Mesendoderm (in vitro differentiated cells): ENCODE measurements at places on chromosomes 3 and 15.

DNA sequence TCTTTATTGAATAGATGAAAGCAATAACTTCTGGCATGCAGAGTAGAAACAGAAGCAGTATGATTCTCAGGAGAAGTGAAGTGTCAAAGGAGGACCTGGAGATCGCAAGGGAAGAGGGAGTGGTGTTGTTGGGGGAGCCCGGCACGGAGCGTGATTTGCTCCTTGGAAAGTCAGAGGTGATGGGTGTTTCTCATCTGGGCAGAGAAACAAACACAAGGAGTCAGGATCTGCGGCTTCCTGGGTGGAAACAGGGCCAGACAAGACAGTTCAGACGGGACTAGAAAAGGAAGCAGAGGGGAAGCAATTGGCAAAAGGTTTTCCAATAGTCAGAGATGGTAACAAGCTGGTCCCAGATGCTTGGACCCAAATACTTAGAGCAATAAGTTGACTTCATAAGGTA, 34.4 kb upstream of the CCDC80 start:
- DNase-seq = no peak

- DNase-seq = no peak
Observed at GRCh38 chr15:71957026-71957425, 146.7 kb downstream of the NR2E3 start.

DNA sequence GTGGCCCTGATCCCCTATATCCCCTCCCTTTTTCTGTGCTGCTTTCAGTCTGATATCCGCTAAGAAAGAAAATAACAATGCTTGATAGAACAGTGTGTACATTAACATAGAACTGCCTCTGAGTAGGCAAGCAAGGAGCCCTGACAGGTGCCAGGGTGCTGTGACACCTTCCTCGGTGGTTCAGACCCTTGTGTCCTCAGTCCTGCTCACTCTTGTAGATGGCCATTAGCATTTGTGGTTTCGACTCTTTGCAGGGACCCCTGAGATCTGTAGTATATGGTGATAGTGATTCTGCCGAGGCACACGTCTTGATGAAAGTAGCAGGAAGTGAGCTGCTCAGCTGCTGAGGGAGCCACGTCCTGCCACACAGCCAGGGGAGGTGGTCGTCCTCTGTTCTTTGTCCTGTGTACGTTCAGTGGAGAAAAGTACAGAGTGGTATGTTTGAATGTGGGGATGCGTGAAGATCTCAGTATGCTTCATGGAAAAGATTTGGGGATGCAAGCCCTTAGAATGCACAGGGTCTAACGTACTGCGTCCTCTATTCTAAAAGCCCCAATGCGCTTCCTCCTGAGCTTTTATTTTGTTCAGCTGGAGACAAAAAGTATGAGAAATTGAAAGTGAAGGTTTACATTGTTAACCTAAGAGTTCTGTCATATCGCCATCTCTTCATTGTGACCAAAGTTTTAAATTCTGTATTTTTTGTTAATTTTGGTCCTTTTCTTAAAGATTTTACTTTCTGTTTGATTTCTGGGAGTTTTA, 35.4 kb downstream of the PXYLP1 start:
- DNase-seq = no peak

DNA sequence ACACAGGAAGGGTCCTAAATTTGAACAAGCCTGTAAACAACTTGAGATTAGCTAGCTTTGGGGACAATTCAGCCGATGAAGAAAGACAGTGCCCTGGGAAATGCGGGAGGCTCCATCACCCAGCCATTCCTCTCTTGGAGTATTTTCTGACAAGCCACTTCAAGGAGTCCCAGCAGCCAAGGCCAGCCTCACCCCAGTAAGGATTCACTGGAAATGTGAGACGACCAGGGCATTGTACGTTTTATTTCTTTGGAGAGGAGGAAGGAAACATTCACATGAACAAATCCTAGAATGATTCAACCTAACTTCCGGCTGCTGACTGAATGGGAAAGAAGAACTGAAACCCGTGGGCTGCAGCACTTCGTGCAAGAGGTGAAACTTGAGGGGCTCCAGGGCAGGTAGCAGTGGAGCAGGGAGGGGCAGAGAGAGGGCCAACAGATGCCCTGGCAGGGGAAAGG, 116.4 kb upstream of the ARHGEF3 start:
- DNase-seq = no peak

DNA sequence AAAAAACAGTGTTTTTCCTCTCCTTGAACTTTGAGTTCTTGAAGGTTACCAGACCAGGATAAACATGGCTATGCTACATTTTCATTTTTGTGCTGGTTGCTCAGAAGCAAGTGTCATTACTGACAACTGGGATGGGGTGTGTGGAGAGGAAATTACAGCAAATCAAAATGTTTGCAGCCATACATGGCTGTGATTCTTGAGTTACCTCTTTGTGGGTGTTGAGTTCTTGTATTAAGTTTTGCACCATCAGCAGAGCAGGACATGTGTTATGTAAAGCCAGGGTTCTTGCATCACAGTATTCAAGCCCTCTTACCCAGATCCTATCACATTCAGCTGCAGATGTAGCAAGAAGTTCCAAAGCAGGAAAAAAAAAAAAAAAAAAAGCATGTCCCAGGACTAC, 53.9 kb upstream of the ATOSA start:
- DNase-seq = no peak

DNA sequence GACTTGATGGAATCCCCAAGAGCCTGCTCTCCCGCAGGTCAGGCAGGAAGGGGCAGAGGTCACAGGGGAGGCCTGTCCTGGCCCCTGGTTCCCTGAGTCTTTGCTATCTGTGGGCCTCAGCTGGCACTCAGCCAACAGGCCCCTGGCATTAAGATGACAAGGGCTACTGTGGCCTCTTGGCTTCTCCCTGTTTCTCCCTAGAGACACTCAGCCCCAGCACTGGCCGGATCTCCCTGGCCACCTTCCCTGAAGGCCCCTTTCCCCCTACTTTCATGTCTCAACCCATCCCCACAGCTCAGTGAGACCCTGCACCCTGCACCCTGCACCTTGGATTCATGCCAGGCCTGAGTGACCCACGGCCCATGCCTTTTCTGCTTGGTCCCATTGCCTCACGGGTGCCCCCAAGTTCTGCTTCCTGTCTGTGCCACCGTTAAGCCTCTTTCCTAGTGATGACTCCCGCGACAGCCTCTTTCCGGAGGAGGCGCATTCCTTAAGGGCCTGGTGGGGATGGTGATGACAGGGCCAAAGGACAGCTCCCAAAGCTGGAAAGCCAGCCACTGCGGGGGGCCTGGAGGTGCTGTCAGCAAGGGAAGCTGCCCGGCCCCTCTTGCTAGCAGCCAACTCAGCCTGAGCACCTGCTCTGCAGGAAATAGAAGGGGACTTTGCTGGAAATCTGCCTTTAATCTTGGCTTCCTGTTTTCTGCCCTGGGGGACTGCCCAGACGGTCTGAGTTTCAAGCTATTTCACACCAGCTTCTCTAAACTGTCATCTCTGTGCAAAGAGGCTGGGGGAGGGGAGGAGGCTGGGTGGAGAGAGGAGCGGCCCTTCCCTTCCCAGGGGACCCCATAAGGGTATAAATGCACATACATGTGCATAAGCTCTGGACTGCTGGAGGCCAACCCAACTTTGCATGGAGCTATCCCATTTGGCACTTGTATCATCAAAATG, 4.8 kb upstream of the CSK start:
- peak; percentile 96 for DNase-seq

GRCh38 chr3:50616003-50616769, 765 bp upstream of the MAPKAPK3 start:
- DNase-seq = peak; percentile 92

DNA sequence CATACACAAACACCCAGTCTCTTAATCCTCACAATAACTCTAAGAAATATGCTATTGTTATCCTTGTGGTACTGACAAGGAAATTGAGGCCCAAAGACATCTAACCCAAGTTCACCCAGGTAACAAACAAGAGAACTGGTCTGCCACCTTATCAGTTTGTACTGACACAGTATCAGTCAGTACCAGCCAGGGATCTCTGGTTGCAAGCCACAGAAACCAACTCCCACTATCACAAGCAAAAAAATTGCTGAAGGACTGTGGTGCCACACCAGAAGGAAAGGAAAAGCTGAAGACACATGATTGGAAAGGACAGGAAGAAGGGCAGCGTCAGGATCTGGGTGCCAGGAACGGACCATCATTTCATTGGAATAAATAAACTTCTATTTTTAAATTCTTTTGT, 63.8 kb upstream of the GLCE start:
- no peak for DNase-seq

- DNase-seq = no peak
Observed at GRCh38 chr3:45684327-45684892, 4.8 kb upstream of the SACM1L start.

- peak; percentile 63 for DNase-seq
Observed at GRCh38 chr15:25710184-25710583, 152.9 kb downstream of the ATP10A start.

- no peak for DNase-seq
Observed at GRCh38 chr3:99901200-99901926, 83.7 kb downstream of the CMSS1 start.

- peak; percentile 37 for DNase-seq
Observed at GRCh38 chr15:75639191-75639708, 774 bp downstream of the IMP3 start.

GRCh38 chr3:137761563-137762503, 2.3 kb upstream of the SOX14 start:
- DNase-seq = peak; percentile 43

DNA sequence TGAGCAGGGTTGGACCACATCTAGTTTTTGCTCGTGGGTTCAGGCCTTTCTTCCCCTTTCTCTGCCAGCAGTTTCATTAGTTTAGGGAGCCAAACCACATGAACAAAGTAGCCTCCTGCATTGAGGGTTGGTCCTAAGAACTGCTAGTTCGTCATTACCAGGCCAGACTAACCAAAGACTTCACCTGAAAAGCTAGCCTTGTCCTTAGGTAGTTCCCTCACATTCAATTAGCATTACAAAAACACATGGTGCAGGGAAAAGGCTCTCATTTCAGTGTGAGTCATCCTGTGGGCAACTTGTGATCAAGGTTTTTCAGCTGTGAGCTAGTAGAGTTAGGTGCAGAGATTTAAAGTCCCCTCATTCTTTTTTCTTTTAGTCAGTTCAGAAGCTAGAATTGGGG, 279.3 kb upstream of the CTNNB1 start:
- peak; percentile 76 for DNase-seq

DNA sequence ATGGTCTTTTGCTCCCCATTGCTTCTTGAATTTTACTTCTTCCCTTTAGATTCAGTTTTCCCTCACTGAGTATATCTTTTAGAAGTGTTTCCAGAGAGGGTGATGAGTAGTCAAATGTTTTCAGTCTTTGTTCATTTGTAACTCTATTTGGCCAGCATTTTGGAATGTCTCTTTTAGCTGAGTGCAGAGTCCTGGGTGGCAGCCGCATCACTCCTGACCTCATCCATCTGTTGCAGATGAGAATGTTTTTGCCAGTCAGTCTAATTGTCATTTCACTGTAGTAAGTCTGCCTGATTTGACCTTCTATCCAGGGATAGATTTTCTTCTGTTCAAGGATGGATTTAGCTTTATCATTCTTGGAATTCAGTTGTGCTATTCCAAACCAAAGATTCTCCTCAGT, 7.3 kb downstream of the SRPRB start:
- no peak for DNase-seq

DNA sequence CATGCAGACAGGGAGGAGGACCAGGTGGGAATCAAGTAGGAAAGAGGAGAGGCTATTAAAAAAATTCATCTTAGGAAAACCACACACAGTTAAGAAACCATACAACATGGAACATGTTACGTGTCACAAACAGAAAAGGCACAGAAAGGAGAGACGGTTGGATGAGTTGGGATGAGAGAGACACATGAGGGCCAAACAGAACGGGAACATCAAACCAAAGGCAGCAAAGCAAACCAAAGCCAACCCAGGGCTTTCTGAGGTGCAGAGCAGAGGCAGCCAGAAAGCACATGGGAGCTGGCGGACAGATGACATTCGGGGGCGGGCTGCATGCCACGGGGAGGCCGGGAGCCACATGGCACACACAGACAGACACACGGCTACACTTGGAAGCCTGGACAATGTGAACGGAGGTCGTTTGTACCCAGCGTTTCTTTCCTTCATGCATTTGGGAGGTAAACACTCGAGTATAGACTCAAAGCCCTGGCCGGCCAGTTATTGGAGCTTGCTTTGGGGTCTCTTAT, 8.6 kb upstream of the SEC13 start:
- DNase-seq = no peak

DNA sequence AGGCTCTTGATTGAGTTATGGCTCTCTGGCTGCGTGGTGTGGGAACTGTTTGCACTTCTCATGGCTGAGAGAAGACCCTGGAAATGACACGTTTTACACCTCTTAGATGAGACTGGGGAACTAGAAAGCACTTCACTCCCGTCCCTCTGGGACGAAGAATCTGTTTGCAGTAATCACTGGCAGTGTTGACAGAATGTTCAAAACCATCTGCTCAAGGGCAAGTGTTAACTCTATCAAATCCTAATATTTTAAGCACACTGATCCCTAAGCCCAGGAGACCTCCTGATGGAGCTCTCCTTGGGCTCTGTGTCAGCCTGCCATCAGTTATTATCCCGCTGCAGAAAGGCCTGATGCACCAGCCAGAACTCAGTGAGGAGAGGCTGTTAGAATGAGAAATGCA, 323.8 kb upstream of the DNAJC19 start:
- no peak for DNase-seq

GRCh38 chr3:189629803-189630455, 1.3 kb upstream of the TP63 start:
- no peak for DNase-seq

- DNase-seq = no peak
Observed at GRCh38 chr15:77493324-77493907, 72.7 kb downstream of the HMG20A start.

DNA sequence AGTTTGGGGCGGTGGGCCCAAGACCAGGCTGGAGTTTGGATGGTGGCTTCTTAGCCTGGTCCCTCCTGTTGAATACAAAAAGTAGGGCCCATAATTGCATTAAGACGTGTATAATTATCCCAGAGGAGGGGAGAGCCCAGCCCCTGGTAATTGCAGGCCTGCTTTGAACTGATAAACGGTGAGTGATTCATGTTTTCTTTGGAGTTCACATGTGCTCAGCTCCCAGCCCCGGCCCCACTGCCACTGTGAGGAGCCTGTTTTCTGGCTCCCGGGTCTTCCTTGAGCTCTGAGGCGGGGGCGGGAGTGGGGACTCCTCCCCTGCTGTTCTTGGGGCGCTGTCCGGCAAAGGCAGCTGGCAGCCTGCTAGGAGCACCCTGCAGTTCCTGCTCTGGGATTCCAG, 3.1 kb downstream of the PLXNA1 start:
- DNase-seq = no peak

GRCh38 chr3:2452249-2452648, 353.6 kb downstream of the CNTN4 start:
- DNase-seq = no peak

- no peak for DNase-seq
Observed at GRCh38 chr3:111215481-111215880, 143.9 kb downstream of the NECTIN3 start.

DNA sequence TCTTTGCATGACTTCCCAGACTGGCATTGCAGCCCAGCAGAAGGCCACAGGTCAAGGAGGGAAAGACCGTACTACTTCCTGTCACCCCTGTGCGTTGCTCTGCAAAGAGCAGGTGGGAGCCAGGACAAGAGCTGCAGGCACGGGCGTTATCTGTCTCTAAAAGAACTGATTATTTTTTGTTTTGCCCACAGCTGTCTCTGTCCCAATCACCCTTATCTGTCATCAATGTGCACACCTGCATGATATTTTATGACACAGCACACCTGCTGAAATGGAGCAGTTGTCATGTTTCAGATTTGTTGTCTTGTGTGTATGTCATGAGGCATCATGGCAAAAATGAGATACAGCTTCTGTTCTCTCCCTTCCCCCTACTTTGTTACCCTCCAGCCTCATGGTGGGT, 58.8 kb downstream of the SLCO3A1 start:
- no peak for DNase-seq
